Stimulated activated CD8-positive, alpha-beta memory T cell treated with anti-CD3 and anti-CD28 coated beads, Interleukin-4, amount 100 ng/mL, for 4 hours (primary cell): ENCODE measurements at places on chromosomes 4 and X.

GRCh38 chrX:15158736-15159406 lies 111.0 kb downstream of the ASB9 start:
- no peak for DNase-seq

DNA sequence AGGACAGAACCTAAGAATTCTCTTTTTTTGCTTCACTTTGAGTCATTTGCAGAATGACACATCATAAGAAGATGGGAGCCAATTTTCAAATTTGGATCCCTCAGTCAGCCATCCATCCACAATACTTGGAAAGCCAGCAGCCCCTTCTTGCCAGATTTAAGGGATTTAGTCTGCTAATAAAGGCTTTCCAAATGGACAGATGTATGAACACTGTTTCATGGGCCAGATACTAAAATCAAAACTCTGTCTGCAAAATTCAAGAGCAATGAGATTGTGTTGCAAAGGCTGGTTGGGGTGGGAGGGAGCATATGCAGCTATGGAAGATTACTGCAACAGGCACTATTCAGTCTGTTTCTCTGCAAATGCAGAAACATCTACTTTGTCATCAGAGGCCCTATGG lies 37.7 kb upstream of the KCNIP4 start:
- no peak for DNase-seq

GRCh38 chrX:15328131-15328530 lies 7.2 kb downstream of the PIGA start:
- no peak for DNase-seq

DNA sequence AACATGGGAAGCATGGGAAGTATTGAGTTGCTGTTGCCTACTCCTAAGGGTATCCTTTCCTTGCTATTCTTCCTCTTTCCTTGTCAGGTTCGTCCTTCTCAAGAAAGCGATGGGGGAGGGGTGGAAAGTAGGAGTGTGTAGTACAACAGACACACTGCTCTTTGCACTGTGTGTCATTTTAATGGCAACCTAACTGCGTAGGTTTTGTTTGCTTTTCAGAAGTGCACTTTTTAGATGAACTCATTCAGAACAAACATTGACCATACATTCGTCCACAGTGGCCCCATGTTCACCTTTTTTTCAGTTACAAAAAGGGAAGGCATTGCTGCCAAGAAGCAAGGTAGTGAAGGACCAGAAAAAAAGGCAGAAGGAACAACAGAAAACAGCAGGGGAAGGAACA lies 10.2 kb upstream of the YIPF6 start:
- no peak for DNase-seq

- DNase-seq = no peak
Observed at GRCh38 chr4:121799208-121799823, 1.8 kb upstream of the EXOSC9 start.

GRCh38 chr4:16194214-16194613 lies 32.1 kb downstream of the TAPT1 start:
- DNase-seq = no peak
